SK-MEL-5 (cell line): ENCODE measurements at places on chromosomes 12 and 14. TPM values are rescaled to one million over a fixed set of nuclear protein-coding genes. Genes with fewer than 3 reads are reported as not detected.

ACOT6 gene
- 0.18 TPM in 1 of 2 replicates, not detected in the other for total RNA-seq

KLRC4 gene
- total RNA-seq = 0.16 TPM in 1 of 2 replicates, not detected in the other

GYS2 gene
- total RNA-seq = not detected in 2 replicates

MUCL1 gene
- total RNA-seq = not detected in 2 replicates

BCL2L14 gene
- total RNA-seq = not detected in 2 replicates

SUSD6 gene
- 3.0 and 3.5 TPM in 2 replicates for total RNA-seq
